NAMALWA (cell line): ENCODE measurements at places on chromosomes 13 and 19.

DNA sequence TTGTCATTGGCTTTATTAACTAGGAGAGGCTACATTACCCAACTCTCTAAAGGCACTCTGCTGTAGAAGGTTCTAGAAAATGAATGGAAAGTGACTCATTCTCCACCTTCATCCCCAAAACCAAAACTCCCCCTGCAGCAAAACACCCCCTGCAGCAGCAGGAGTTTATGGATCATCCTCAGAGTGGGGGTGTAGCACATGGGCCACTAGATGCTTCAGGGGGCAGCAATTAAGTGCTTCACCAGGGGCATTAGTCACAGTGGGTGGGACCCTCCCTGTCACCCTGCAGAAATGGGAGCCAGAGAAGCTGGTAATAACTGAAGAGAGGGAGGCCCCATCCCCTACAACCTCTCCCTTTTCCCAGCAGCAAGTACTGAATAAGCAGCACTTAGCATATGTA lies 64.5 kb upstream of the MED4 start:
- no peak for DNase-seq

DNA sequence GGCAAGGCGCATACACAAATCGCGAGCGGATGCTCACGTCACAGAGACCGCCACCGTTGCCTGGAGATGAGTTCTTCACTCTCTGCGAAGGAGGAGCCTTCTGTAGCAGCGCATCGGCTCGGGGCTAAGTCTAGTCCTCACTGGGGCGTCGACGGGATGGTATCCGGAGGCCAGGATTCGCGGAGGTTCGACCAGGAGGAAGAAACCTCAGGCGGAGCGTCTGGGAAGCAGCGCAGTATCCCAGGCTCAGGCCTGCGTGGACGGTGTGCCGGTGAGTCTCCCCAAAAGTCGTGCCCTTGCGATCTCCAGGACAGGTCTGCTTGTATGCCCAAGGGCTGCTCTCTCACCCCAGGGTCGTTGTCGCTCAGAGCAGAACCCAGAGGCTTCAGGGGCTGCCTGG lies 40.4 kb downstream of the ZNF146 start:
- DNase-seq, result no peak

GRCh38 chr13:85486663-85487062 lies 312.6 kb downstream of the SLITRK6 start:
- no peak for DNase-seq

GRCh38 chr13:104422668-104423067 lies 1356.5 kb upstream of the SLC10A2 start:
- DNase-seq, result no peak

GRCh38 chr19:4815426-4816201 lies 15.9 kb downstream of the TICAM1 start:
- DNase-seq, result peak; percentile 86

DNA sequence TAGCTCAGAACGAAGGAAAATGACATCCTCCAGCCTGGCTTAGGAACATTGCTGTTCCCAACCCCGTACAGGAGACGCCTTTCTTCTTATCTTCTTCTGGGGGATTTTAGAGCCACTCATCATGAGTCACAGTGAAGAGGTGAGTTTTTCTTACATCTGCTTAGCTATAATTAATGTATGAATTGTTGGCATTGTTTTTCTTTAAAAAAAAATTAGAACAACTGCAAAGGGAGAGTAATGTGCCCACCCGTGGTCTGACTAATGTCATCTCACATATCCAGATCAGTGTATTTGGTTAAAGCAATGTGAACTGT lies 310.6 kb upstream of the TSHZ3 start:
- no peak for DNase-seq

- no peak for DNase-seq
Measured at GRCh38 chr19:46426506-46427162, 2.1 kb downstream of the PNMA8C start.
